ENCODE measurements at places on chromosomes 3 and 15.

DNA sequence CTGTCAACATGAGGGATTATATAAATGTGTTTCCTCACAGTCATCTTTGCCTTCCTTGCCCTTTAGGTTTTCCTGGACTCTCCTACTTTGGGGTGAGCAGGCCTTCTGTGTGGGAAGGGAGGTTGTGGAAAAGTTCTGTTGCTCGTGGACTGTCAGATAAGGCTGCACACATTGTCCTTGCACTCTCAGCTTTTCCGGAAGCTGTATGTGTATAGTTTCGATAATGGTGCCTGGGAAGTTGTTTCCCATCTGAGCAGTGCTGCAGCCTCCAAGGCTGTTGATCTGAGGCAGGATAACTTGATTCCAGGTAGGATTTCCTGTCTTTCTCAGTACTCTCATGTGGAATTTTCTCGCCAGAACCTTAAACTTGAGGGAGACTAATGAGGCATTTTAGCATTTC, 297.8 kb upstream of the AZI2 start:
- DNase-seq, result no peak

- no peak for DNase-seq
Observed at GRCh38 chr3:85835857-85836440, 877.2 kb downstream of the CADM2 start.

GRCh38 chr3:138078901-138079344, 36.5 kb downstream of the DZIP1L start:
- no peak for DNase-seq

DNA sequence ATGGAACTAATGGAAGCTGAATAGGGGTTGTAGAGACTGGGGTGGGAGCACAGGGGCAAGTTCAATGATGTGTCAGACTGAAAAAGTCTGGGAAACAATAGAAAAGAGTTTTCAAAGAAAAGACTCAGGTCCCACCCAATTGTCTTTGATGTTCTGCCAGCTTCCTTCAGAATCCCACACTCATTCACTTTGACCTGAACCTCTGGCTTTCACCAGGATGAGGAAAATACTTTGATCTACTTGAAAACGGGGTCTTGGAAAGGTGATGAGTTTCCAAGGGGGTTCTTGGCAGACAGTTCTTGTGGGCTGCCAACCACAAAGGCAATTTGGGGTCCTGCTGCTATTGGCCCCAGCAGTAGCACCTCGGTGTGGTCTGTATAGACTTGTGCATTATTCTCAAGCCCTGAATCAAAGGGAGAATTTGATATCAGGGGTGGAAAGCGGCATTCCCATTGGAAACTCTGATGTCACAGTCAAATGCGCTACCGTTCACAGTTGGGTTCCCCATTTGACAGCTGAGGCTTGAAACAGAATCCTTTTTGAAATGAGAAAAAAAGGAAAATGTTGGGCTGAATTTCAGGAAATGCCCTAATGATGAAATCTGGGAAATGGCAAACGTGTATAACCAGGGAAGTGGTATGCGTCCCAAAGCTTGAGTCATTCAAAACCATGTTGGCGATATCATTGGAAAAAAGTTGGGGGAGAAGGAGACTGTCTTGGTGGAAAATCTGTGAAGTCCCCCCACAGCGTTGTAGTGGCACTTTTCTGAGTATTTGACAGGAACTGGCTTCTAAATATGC, 229.2 kb upstream of the LRTM1 start:
- DNase-seq, result no peak

- DNase-seq, result no peak
Observed at GRCh38 chr15:66389859-66390381, 3.2 kb downstream of the MAP2K1 start.

DNA sequence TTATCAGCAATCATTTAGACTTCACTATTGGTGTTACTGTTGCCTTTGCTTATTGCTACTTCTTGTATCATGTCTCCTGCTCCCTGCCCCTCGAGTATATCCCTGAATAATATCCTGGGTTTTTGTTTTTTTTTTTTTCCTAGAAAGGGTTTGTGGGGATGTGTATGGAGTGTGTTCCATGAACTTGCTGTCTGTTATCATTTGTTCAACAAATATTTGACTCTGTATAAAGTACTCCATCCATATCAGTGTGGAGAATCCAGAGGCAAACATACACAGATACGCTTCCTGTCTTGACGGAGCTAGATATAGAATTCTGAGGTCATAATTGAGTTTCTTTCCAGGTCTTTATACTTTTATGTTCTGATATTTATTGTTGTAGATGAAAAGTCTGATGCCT, 31.8 kb upstream of the GOLGA6L9 start:
- no peak for DNase-seq

DNA sequence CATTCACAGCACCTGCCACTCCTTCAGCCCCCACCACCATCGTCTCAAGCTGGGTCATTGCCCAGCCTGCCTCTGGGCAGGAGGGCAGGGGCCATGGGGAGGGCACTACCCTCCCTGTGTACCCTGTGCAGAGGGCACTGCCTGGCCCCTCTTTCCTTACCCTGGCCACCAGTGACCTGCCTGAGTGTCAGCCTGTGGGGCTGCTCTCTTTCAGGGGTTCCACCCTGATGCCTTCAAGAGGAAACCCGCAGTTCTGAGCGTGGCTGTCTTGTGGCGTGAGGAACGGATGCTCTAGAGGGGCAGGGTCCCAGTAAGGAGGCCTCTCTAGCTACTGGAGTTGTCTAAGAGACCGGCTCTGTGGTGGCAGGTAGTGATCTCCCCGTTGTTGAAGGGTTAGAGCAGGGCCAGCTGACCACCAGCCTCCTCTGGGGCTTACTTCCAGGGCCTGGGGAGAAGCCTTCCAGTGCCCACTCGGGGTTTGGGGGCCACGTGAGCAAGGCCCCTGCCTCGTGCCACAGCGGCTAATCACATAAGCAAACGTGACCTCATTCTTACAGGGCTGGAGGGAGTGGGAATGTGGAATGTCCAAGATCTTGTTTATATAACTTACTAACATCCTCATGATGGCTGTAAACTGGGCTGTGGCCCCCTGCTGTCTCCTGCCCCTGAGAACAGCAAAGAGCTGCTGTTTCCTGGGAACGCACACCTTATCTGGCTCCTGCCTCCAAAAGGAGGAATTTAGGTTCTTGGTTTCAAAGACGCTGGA, 31.4 kb upstream of the SEC13 start:
- DNase-seq, result no peak

- no peak for DNase-seq
Observed at GRCh38 chr3:42095540-42095939, 4.4 kb downstream of the TRAK1 start.

DNA sequence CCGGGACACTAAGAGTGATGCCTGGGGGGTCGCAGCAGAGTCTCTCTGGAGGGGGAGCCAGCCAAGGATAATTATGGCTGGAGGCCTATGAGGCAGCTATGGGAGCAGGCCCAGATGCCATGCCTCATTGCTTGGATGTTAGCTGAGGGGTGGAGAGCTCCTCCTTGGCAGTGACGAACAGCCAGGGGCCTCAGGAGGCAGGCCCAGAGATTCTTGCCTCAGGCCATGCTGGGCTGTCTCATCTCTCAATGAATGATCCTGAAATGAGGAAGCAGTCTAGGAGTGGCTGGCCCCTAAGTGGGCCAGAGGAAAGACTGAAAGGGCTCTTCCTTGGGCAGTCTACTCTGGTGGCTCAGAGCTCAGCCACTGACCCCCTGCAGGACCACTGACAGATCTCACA, 21.3 kb downstream of the KIF9 start:
- DNase-seq, result no peak

GRCh38 chr15:63366451-63366850, 15.2 kb downstream of the CA12 start:
- DNase-seq, result no peak

- no peak for DNase-seq
Observed at GRCh38 chr15:33526532-33526931, 215.8 kb downstream of the RYR3 start.

DNA sequence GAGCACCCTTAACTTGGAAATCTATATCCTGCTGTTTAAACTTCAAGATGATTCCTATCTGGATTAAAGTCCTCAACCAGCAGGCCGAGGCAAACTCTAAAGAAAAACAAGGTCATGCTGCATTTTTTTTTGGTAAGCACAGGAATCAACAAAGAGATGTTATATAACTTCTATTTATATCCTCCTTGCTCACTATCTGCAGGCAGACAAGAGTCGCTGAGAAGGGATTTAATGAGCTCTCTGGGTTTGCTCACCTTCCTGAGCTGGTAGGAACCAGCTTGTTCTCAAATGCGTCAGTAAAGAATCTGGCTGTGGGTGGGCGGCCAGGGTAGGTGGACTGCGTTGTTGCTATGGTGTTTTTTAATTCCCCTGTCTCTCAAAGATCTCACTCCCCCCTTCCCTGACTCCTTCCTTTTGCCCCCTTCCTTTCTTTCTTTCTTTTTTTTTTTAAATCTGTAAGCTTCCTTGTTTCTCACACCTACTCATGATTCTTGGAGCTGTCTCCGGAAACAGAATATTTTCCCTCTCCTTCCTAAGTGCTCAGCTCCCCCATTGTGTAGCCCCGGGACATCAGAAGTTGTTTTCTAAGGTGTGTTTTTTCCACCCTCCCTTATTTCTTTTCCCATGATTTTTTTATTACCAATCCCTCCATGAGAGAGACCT, 228.8 kb upstream of the BHLHE40 start:
- DNase-seq, result no peak

- DNase-seq, result no peak
Observed at GRCh38 chr3:116034794-116035193, 410.5 kb downstream of the LSAMP start.

DNA sequence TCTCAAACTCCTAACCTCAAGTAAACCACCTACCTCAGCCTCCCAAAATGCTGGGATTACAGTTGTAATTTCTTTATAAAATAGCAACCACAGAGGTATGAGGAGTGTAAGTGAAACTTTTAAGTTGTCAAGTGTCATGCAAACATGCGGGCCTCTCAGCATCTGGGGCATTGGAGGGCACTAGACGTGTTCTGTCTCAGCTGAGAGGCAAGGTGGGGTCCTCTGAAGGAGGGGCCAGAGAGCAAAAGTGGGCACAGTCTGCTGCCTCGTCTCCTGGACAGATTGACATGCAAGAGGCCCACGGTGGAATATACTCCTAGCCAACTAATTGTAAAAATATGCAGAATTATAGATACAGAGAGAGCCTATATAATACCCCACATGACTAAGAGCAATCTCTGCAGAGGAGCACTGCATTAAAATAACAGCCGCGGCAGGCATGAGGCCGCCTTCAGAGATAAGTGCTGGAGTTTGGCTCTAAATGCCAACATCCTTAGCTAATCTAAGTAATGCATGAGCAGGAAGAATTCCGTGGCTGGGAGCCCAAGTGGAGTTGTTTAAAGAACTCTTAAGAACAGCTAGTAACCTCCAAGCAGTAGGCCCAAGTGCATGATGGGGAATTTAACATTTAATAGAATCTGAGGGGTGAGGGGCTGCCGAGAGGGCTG, 87.8 kb upstream of the RNU6-1 start:
- DNase-seq, result no peak

GRCh38 chr3:151382671-151383070, 1.9 kb downstream of the P2RY12 start:
- no peak for DNase-seq

GRCh38 chr3:37990527-37990926, at the start of gene VILL:
TSS of gene VILL (plus strand) at chr3:37990786. CDS start at chr3:37993673, 2,887 bp downstream.
- DNase-seq, result no peak

DNA sequence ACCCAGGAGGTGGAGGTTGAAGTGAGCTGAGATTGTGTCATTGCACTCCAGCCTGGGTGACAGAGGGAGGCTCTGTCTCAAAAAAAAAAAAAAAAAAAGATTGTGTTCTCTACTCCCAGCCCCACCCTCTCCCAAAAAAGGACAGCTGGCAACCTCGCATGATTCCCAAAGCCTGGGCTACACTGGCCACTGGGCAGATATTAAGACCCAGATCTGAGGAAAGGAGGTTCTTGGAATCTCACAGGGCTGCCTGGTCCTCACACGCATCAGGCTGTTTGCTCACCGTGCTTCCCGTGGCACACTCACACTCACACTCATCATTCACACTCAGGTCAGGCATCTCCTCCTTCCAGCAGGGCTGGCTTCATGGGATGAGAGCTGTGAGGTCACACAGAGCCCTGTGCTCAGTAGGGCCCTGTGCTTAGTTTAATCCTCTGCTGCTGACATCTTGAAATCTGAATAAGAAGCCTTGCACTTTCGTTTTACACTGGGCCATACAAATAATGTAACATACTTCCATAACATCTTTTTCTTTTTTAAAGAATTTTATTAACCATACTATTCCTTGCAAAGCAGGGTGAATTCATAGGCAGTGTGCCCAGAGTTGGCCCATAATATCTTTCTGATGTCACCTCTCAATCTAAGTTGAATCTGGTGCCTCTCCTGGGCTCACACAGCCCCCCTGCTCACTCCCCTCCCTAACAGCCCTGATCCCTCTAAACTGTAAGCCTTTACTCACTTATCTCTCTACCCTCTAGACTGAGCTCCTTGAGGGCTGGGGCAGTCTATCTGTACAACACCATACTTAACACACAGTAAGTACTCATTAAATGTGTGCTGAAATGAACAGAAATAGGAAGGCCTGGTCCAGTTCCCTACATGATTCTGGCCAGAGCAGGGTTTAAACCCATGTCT, 50.2 kb upstream of the C15orf39 start:
- DNase-seq, result no peak

- DNase-seq, result no peak
Observed at GRCh38 chr15:84034578-84035398, 200.8 kb upstream of the GOLGA6L4 start.

DNA sequence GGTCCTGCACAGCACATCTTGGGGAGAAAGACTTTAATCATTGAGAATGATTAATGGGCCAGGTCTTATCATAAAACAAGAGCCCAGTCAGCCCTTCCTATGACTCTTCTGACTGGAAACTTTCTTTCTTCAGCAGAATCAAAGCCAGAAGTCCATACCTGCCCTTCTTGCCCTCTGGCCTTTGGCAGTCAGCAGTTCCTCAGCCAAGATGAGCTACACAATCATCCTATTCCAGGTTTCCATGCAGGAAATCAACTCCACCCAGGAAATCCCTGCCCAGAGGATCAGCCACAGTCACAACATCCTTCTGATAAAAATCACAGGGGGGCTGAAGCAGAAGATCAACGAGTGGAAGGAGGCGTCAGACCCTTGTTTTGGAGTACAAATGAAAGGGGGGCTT, 26.9 kb downstream of the ZNF589 start:
- DNase-seq, result no peak

DNA sequence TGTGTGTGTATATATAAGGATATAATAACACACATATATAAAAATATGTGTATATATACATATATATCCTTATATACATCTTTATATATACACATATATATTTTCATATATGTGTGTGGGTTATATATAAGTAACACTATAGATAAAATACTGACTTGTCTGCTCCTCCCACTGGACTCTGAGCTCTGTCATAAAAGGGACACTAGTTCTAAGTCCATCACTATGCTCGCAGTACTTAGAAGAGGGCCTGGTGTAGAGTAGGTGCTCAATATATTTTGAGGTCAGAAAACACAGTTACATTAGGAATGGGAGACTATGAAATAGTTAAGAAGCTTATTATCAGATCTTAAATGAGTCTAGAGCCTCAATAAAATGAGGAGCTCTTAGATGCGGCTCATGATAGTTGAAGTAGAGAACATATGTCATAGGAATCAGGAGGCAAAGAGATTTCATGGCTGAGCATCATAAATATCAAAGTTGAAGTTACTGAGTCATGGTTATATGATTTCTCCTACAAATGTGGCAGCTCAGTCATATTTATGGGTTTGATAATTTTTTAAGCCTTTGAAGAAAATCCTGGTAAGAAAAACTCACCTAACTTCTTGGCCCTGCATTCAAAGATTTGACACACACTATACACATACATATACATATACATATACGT, 371.2 kb upstream of the THBS1 start:
- no peak for DNase-seq

- no peak for DNase-seq
Observed at GRCh38 chr3:105065895-105066839, 300.5 kb upstream of the ALCAM start.
